ENCODE measurements at places on chromosomes 1 and 21.

DNA sequence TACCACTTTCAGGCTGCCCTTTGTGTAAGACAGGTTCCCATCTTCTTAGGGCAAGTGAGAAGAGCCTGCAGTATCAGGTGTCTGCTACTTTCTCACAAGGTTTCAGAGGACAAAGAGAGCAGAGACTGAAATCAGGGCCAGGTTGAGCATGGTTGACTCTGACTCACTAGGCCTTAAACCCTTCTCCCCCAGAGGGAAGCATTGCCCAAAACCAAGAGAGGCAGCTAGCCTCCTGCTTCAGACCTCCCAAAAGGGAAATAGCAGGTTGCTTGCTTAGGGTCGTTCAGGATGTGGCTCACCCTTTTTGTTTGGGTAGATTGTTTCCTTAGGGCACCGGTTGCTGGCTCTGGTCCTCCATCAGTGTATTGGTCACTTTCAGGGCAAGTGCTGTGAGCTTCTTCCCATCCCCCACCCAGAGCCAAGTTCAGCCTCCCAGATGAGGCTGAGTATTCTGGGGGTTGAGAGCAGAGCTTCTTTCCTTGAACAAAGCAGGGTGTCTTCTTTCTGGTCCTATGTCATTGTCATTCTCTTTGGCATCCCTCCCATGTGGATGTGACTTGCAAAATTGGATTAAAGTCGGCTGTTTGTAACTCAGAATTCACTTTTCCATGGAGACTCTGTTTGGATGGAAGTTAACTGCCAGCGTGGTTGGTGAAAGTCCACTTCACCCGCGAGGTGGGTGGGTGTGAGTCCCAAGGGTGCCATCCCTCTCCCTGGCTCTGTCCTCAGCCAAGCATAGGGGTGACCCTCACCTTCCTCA lies 55.5 kb upstream of the GALNT2 start:
- DNase-seq: no peak

DNA sequence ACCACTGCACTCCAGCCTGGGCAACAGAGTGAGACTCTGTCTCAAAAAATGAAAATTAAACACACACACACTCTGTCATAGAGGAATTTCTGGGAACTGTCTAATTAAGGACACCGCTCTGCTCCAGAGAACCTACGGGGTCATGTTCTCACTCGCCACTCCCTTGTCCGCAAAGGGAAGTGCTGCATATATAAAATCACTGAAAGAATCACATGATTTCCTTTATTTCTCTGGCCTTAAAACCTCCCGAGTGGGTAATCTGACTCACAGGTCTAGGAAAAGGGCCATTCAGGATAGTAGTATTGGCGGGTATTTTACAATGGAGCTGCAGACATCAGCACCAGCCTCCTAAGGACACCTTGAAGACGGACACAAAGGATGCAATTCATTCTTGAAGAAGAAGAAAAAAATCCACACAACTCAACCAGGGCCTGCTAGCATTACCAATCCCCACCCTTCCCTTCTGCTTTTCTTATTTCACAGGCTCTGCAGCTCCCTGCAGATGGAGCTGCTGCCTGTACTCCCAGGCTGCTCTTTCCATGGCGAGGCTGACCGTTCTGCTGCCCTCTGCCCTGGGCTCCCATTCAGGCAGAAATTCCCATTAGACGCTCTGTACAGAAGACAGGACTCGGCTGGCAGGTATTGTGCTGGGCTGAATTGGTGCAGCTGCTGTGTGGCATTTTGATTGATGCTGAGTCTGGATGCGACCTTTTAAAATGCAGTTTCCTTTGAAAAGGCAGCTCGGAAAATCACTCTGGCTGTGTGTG lies 53.3 kb upstream of the FAM89A start:
- no peak for DNase-seq

DNA sequence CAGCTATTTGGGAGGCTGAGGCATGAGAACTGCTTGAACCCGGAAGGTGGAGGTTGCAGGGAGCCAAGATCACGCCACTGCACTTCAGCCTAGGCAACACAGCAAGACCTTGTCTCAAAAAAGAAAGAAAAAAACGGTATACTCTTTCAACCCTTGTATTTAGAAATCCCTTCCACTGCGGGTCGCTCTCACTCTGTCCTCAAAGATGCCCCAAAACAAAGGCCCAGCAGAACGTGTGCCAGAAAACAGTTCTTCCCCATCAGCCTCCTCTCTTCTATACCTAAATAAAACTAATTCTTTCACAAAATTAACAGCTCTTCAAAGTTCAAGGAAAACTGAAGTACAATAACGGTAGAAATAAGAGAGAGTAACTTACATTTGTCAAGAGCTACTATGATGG lies 13.2 kb downstream of the SETD4 start:
- no peak for DNase-seq

DNA sequence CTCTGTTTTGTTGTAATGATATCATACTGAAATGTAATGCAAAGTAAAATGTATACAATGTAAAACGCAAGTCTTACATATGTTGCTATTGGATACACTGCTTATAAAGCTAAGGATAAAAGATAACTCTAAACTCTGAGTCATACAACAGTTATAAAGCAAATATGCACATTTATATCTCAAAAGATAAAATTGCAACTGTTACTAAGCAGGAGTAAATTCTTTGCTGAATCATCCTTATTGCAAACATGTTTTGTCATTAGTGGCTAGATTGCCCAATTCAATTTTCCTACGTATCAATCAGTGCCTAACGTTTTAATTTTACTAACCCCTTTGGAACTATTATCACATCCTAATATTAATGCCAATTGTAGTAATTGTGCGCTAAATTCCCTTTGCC lies 762.9 kb downstream of the LTN1 start:
- no peak for DNase-seq
